Stimulated activated CD8-positive, alpha-beta memory T cell treated with anti-CD3 and anti-CD28 coated beads, Interleukin-12 subunit alpha, Interleukin-12 subunit beta, amount 100 ng/mL, for 1 hour (primary cell): ENCODE measurements at places on chromosomes 16 and 17.

- no peak for DNase-seq
Observed at GRCh38 chr16:12869698-12870427, 31.5 kb upstream of the SHISA9 start.

DNA sequence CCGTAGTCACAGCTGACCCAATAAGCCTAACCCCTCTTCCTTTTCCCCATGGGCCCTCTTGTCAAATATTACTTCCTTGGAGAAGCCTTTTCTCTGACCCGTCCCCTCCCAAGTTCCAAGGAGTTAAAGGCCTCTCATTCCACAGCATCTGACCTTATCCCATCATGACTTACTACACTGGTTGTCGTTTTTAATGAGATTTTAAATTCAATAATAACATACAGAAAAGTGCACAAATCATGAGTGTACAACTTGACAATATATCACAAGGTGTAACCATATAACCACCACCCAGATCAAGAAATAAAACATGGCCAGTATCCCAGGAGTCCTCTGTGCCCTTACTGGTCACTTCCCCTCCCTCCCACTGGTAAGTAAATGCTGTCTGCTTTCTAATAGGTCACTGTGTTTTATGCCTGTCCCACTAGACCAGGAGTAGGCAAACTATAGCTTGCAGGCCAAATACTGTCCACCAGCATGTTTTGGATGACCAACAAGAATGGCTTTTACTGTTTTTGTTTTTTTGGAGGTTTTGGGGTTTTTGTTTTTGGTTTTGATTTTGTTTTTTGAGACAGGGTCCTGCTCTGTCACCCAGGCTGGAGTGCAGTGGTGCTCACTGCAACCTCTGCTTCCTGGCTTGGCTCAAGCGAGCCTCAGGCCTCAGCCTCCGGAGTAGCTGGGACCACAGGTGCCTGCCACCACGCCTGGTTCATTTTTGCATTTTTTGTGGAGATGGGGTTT is 1.2 kb upstream of the FDXR start:
- no peak for DNase-seq

- no peak for DNase-seq
Observed at GRCh38 chr17:1153795-1154546, 25.8 kb downstream of the ABR start.

DNA sequence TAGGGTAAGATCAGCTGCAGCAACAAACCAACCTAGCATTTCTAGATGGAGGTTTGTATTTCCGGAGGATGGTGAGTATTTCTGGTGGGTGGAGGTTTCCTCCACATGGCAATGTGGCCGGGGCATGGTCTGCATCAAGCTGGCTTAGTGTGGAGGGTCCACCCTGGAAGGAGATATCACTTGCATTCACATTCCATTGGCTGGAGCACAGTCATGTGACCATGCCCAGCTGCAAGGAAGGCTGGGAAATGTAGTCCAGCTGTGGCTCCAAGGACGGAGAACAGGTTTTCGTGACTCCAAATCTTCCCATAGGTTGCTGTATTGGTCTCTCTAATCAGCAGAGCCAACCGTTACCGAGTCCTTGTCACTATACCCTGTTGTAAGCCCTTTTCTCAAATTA is 68.7 kb downstream of the RAI1 start:
- no peak for DNase-seq

DNA sequence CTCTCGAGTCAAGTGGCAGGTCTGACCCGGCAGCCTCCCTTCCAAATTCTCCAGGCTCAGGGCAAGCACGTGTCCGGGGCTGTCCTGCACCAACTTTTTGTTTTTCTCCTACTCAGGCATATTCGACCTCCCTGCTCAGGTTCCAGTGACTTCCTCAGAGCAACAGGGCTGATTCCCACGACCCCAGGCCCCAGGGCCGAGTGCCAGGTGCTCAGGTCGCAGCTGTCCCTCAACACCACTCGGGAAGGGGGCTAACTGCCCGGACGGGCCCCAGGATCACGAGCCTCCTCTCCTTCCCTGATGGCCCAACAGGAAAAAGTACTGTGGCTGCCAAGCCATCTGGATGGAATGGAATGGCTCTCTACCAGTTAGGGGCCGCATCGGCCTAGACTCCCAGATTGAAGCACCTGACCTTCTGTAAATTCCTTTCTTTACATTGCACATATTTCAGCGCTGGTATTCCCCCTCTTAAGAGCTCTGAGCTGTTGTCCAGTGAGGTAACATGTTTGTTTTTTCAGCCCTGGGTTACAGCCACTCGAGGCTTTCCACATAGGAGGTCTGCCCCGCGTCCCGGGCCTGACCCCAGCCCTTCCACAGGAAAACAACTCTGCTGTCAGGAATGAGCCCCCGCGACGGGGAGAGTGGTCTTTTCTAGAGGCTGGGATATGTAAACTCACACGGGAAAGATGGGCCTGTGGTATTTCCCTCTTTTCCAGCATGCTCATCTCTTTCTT is 25.0 kb downstream of the NXN start:
- no peak for DNase-seq

GRCh38 chr17:73562896-73563295 is 81.3 kb downstream of the SDK2 start:
- DNase-seq: no peak

DNA sequence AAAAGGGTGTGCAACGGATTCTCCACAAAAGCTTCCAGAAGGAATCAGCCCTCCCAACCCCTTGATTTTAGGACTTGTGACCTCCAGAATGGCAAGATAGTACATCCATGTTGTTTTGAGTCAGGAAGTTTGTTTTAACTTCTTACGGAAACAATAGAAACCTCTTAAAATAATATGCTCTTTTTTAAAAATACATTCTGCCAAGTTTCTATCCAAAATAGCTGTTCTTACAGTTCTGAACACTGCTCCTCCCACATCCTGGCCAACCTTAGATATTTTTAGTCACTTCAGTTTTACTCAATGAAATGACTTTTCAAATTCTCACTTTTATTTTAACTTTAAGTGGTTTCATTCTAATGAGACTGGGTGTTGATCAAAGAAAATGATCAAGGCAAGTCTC is 156.4 kb downstream of the ZNF18 start:
- no peak for DNase-seq

GRCh38 chr16:2774161-2774891 is 2.8 kb downstream of the ELOB start:
- no peak for DNase-seq

DNA sequence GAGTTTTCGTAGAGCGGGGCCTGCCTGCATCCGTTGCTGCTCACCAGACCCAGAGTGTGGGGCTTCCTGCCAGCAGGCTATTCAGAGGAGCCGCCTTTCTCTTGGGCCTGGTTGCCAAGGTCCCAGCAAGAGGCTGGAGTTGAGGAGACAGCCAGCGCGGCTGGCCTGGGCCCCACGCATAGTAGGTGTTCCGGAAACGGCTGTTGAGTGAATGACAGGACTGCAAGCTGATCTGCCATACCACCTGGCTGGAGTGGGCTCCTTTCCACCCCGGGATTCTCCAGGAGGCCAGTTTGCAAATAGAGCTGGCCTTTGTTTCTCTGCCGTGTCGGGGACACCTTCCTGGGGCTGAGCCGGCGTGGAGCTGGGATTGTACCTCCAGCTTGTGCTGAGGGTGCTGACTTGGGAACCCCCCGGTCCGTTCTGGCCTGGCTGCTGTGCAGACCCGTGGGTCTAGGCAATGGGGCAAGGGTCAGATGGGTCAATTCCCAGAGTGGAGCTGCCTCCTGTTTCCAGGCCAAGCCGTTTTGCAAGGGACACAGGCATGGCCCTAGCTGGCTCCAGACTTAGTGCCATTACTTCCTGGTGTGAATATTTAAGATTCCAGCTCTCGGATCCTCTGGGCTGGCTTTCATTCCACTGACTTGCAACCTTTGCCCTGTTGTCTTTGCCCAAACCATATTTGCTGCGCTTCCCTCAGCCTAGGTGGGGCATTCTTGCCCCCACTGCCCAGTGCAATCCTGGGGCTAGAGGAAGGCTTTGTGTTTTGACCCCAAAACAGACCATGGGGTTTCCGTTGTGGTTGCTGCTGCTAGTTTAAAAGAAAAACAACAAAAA is 68.8 kb downstream of the CMIP start:
- DNase-seq: no peak

DNA sequence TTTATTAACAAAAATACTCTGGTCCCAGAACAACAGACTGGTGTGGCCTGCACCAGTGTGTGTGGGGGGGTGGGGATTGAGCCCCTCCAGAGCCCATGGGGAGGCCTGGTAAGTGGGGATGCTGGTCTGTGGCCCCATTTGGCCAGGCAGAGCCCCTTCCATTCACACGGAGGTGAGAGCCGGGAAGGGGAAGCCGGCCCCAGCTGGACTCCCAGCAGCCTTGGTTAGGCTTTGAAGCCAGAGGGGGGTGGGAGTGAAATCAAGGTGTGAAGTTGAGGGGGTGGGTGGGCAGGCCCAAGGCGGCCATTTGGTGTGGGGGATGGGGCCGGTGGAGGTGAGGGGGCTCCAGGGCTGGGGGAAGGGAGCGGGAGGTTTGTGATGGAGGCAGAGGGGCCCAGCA is 5.9 kb downstream of the TBX6 start:
- DNase-seq: no peak

- DNase-seq: no peak
Observed at GRCh38 chr17:57035971-57036481, 49.0 kb upstream of the AKAP1 start.

DNA sequence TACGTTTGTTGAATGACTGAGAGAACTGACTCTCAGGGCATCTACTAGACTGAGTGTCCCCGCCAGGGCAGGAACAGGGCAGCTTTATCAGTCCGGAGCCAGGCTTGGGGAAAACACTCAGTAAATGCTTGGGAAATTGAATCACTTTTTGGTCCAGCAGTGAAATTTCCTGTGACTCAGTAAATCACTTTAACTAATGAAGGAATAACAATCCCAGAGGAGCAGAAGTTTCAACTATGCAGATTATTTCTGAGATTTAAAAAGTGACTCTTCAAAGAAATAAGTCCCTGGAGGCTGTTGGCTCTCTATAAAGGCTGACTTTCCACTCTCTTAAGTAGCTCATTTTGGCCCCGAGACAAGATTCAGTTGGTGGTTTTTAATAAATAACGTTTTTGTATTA is 101.8 kb downstream of the FOXL1 start:
- no peak for DNase-seq

DNA sequence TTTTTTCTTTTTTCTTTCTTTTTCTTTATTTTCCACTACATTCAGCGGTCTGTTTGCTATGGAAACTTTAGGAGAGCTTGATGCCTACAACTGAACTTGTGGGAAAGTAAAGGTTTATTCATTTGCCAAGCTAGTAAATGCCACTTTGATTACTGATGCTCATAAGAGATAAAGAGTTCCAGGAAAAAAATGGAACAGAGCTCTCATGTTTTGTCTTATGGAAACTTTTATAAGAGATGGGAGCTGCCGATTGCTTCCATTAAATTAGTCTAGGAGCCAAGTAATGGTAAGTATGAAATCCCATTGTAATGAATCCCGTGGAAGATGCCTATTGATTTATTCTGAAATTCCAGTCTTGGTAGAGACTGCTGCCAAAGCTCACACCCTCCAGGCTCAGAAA is 7.1 kb downstream of the ANKFN1 start:
- DNase-seq: no peak

DNA sequence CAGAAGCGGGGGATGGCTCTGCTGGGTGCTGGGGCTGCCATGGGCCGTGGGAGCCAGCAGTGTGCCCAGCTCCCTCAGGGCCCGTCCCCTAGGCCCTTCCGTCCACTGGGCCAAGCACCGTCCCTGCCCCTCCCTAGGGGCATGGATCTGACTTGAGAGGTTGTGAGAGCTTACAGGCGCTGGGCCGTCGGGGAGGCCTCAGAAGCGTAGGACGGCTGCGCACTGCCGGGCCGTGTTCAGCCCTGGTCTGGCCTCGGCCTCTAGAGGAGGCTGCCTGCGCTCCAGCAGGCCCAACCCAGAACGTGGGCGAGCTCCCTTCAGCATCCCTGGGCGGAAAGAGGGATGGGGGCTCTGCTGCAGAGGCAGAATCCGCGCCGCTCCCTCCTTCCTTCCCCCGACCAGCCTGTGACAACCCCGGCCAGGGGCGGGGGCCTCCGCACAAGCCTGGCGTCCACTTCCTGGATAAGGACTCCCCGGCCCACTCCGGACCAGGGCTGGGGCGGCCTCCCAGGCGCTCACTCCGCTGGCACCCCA is 685 bp upstream of the MPG start:
- DNase-seq: no peak

DNA sequence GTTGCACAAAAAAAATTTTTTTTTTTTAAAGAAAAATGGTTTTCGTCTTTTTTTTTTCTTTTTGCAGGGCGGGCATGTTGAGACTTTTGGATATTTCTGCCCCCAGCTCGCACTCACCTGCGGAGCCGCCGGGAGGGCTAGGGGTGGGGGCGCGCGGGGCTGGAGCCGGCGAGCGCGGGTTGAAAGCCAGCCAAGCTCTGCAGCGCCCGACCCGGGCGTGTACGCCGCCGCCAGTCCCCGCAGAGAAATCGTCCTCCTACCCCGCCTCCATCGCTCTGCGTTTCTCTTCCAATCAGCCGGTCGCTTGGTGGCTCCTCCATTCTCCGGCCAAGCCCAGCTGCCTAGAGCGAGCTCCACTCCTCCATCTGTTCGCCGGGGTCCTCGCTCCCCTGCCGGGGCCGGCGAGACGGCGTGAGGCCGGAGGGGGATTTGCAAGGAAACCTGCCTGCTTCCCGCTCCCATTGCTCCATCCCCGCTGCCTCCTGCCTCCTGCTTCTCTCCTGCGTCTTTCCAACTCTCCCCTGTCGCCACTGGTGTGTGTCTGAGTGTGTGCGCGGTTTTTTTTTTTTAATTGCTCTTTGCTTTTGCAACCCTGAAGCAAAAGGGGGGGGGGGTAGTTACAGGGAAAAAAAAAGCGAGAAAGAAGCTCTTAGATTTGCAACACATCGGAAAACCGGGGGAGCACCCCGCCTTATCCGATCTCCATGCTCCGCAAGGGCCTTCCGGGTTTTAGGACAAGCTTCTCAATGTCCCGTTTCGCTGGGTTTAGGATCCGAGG is 1.8 kb upstream of the UBTF start:
- no peak for DNase-seq

DNA sequence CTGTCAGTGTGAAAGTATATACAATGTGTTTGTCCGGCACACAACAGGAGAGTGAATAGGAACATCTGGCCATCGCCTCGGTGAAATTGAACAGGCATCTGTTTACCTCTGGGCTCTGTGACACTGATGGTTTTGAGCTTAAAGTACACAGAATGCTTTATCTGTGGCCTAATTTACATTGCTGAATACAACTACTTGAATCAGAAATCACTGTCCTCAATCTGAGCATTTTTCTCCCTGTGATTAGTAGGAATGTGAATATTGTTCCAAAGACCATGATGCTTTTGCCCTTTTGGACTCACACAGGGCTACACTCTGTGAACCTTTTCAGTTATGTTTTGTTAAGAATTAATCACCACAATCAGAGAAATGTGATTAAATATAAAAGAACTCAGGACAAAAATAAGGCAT is 323.0 kb upstream of the TBX2 start:
- DNase-seq: no peak

GRCh38 chr17:41520821-41521521 is 2.3 kb upstream of the KRT15 start:
- DNase-seq: no peak
